ENCODE measurements at places on chromosomes 7 and 10.

GRCh38 chr10:12906051-12906541, 95.4 kb downstream of the CCDC3 start:
- no peak for DNase-seq

- DNase-seq = no peak
Measured at GRCh38 chr10:70676511-70676910, 4.2 kb downstream of the ADAMTS14 start.

GRCh38 chr10:98242823-98243222, 25.2 kb downstream of the LOXL4 start:
- peak; percentile 36 for DNase-seq

- peak; percentile 63 for DNase-seq
Measured at GRCh38 chr7:105097619-105098018, 83.6 kb downstream of the KMT2E start.

DNA sequence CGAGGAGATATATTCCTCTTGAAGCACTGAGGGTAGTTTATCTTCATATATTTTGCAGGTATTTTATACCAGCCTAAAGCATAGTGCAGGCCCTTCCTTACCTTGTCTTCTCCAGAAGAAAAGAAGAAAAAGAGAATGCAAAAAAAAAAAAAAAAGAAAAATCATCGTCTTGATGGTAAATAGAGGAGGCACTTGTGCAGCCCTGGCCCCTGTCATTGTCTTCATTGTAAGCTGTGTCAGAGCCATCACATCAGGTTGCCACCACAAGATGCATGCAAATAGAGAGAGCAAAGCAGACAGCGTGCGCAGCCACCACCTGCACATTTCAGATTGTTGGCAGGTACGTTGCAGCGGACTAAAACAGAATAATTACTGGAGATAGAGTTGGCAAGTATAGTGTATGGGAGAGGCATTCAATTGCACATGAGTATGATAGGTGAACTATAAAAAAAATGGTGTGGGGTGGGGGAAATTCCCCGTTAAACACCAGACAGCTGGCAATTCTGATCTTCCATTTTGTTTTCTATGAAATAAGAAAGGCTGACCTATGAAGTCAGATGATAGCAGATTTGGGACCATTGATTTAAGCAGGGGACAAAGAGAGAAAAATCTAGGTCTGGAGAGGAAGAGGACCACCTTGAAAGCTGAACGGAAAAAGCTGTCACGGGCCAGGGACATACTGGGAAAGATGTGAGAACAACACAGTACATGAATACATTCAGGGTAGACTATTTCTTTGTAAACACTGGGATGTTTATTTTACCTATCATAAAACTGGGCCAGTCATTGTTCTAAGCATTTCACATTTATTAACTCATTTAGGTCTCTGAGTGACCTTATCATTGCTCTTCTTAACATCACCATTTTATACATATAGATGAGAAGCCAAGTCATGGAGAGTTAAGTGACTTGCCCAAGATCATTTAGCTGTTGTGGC, 306.3 kb upstream of the SP8 start:
- DNase-seq = no peak

DNA sequence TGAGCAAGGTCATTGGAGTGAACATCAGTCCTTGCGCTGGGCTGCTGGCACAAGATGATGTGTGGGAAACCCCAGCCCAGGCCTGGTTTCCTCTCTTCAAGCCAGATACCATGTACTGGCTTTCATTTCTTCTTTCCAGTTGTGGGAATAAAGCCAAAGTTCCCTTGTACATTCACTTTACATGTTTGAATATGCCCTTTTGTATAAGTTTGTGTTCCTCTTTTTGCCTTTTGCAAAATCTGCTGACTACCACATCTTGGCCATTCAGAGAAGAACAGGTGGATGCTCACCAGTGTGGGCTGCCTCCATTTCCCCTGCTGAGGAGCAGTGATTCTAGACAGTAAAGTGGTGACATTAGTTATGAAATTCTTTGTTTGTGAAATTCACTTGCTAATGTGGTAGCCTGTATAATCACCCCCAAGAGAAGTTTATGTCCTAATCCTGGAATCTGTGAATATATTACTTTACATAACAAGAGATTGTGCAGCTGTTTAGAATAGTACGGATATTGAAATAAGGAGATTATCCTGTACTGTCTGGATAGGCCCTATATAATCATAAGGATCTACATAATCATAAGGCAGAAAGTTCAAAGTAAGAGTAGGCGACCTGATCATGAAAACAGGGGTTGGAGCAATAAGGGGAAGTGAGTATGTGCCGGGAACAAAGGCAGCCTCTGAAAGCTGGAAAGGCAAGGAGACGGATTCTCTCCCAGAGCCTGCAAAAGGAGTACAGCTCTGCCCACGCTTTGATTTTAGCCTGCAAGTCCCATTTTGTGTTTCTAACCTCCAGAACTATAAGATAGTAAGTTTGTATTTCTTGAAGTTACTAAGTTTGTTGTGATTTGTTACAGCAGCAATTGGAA, 18.8 kb upstream of the AOAH start:
- no peak for DNase-seq

- DNase-seq = no peak
Measured at GRCh38 chr7:49644396-49645166, 128.9 kb upstream of the VWC2 start.

DNA sequence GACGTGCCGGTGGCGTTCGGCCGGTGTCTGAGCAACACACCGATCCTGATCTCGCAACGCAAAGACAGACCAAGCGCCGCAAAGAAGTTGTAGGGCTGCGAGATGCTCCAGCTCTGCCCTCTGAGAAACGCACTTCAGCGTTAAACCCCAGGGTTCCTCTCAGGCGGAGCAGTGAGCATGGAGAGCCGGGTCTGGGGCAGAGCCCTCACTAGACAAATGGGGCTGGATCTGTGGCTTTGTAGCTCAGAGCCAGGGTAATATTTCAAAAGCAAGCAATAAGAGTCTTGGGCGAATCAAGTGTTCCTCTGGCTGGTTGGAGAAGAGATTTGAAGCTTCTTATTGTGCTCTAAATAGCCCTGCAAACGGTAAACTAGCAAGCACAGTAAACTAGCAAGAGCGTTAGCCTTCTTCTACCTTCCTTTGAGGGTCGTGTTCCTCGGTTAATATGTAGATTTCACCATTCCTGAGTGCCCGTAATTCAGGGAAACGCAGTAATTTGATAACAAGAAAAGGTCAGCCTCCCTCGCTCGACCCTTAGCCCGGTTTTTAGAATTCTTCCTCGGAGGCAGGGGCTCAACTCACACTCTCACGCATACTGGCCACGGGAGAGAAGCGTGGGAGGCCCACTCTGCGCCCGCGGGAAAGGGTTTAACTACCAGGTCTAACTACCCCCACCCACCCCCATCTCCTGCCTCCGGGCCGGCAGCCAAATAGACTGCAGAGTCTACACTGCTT, 6.7 kb downstream of the SKAP2 start:
- DNase-seq = no peak

DNA sequence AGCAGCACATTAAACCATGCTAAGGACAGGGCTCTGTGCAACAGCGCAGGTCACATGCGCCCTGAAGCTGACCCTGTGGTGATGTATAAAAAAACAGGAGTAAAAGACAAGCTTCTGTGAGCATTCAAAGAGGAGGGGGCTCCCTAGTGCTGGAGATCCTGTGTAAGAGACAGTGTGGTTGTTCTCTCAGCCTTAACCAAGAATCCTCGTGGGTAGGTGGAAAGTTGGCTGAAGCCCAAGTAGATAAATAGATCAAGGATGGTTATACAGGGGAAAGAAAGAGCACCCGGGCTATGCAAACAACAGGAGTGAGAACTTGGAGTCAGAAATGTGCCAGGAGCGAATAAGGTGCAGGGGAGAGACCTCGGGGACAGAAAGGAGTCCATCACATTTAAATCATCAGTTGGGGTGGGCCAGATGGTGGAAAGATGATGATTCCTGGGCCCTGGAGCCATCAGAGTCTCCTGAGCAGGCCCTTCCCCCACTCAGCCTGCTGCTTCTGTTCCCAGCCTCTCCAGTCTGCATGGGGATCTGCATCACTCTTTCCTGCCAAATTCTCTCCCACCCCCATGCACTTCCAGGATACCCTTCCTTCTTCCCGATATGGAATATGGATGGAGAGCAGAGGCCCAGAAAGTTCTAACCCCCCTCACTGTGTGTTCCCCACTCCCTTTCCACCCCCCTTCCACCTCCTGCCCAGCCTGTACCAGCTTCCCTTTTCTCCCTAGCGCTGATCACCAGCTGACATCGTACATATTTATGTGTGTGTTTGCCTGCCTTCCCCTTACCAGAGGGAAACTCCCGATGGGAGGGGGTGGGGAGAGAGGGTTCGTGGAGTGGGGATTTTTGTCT, 78.1 kb upstream of the PRR15 start:
- no peak for DNase-seq

- DNase-seq = no peak
Measured at GRCh38 chr10:119299531-119299930, 92.2 kb downstream of the GRK5 start.

DNA sequence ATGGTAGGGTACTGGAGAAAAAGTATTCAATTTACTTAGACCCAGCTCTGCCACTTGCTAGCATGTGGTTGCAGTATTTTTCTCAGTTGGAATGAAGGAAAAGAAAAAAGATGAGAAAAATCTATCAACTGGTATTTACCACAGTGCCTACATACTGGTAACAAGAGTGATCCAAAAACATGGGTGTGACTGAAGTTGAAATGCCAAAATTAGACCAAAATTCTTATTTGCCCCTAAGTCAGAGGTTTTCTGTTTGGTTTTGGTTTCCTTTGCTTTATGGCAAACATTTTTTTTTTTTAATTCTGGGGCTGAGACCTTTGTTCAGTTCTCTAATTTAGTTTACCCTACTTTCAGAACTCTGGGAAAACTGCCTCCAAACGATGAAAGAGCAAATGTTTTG, 12.3 kb downstream of the HYCC1 start:
- no peak for DNase-seq

- DNase-seq = no peak
Measured at GRCh38 chr7:130227883-130228575, 20.4 kb downstream of the SSMEM1 start.

- peak; percentile 87 for DNase-seq
Measured at GRCh38 chr7:31603046-31603445, 84.0 kb upstream of the PPP1R17 start.
